ENCODE measurements at places on chromosomes 6 and 20. TPM values are rescaled to one million over a fixed set of nuclear protein-coding genes. Genes with fewer than 3 reads are reported as not detected.

- no peak for DNase-seq
These were observed 16.5 kb downstream of the GTF2H5 start for GRCh38 chr6:158184608-158185007.

DNA sequence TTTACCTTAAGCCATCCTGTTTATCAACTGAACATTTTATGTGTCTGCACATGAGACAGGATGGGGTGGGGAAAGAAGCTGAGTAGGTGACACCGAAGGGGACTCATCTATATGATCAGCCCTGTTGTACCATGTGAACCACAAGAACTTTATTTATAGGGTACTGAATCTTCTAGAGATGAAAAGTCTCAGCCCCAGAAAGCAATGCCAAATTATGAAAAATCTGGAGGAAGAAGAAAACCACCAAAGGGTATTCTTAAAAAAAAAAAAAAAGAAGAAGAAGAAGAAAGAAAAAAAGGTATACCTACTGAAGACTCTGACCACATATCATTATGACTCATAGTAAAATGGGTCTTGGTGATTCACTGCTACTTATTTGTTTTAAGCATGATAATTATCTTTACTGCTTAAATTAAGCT, 39.8 kb upstream of the HBS1L start:
- no peak for DNase-seq

DNA sequence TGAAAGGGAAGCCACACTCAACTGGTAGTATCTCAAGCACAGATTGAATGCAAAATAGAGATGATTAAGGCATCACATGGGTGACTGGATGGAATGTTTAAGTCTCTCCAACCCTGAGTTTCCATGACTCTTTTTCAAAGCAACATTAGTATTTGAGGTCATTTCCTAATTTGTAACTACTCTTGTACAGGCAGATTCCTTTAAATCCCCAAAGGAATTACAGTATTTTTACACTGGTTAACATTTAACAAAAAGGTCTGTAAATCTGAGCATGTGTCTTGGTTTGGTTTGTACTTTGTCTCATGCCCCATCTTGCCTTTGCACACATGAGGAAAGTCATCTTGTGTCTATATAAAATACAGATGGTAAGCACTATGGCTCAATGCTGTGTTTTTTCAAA, 15.1 kb downstream of the RMND1 start:
- no peak for DNase-seq

GRCh38 chr20:48923149-48923718, 1.7 kb downstream of the ARFGEF2 start:
- DNase-seq: no peak

- DNase-seq: no peak
These were observed 211.8 kb downstream of the CDKAL1 start for GRCh38 chr6:20746024-20746423.

DNA sequence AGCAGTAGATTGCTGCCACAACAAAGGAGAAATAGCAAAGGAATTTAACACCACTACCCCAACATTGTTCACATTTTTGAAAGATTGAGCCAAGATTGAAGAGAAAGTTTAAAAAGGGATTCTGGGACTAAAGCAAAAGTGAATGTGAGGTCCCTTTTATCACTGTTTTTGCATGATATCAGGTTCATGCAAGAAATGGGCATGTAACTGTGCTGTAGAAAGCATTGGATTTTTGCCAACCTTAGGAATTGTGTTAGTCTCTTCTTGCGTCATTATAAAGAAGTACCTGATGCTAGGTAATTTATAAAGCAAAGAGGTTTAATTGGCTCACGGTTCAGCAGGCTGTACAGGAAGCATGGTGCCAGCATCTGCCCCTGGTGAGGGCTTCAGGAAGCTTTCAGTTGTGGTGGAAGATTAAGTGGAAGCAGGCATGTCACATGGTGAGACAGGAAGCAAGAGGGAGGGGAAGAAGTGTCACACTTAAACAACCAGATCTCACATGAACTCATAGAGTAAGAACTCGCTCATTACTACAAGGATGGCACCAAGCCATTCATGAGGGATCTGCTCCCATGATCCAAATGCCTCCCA, 4.6 kb upstream of the GJB7 start:
- DNase-seq: no peak

DNA sequence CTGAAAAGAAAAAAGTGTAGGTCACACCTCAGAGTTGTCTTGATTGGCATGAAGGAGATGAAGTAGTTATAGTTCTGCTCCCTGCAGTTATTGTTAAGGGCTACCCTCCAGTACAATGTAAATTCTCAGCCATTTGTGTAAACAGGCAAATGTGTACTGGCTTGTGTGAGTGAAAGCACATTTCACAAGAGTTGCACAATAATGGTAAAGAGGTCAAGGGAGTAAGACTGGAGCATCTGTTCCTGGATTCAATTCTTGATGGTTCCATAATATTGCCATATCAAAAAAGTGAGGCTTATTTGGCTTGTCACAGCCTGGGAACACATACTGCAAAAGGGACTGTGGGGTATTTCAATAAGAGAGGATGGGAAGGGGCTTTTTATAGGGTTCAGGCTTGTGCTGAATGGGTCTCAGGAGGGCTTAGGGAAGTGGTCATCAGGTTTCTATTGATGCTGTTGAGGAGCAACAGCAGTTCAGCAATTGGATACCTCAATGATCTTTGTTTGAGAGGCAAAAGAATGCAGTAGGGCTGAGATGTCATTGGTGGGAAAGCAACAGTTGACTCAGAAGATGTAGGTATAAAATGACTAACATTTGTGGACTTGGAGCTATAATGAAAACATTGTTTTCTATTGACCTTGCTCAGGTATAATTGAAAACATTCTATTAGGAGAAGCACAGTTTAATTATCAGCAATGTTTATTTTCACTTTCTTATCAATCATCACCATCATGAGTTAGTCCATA, 402.6 kb downstream of the BCKDHB start:
- no peak for DNase-seq

DNA sequence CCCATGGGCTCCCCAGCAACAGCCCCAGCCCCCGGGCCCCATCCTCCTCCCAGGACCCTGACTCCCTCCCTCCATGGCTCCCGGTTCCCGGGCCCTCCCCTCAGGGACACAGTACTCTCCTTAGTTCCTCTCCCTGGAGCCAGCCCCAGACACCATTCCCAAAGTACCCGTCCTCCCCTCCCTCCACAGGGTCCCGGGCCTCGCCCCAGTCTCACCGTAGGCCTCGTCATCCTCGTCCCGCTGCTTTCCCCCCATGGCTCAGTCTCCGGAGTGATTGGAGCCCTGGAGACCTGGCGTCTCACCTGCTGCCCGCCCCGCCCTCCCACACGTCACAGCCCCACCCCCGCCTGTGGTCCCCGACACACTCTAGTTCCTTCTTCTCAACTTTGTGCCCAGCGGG, at the start of gene SLC44A4:
TSS of gene SLC44A4 (minus strand) at position 272 of the 400 bp plus-strand sequence. CDS start at position 255, 17 bp downstream.
- no peak for DNase-seq

DNA sequence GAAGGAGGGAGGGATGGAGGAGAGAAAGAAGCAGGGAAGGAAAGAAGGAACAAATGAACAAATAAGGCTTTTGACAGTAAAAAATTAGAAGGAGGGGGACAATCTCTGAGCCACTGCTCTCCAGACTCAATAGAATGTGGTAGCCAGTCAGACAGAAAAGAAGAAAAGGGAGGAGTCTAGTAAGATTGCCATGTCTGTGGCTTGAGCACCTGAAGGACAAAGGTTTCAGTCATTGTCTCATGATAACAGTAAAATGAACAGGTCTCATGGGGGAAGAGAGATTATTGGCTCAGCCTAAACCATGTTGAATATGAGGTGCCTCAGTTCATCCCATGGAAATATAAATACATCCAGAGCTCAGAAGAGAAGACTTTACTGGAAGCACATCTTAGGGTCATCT, 14.0 kb upstream of the LOC128125822 start:
- DNase-seq: no peak

DNA sequence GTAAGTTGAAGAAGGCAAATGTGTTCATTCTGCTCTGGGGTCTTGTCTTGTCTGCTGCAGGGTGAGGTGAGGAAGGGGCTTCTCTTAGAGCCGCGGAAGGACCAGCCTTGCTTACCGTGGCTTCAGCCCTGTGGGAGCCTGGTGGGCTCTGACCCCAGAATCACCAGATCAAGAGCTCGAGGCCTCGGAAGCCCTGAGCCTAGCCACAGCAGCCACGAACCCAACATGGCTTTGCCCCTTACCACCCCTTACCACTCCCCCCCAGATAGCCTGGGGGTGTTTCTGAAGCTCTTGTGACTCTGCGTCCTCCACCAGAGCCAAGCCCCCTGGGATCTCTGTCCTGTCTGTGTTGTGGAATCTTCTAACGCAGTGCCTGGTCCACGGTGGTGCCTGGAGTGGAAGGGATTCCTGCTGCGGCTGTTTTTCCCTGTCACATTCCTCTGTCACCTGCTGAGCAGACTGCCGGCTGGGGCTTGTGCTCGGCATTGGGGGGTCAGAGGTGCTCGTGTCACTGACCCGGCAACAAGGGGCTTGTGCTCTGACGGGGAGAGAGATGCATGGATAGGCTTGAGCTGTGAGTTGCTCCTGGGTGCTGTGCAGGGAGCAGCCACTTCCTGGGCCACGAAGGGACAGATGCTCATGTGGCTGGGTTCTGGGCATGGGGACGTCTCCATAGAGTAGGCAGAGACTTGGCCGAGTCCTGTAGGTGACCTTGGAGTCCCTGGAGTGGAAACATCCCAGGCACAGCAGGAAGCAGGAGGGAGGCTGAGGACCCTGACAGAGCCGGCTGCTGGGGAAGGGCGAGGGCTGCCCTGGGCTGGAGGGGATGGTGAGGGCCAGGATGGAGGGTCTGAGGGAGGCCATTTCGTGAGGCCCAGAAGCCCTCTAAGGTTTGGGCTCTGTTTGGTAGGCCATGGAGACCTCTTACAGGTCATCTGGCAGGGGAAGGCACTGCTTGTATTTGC, 316.0 kb downstream of the QKI start:
- no peak for DNase-seq

The GFOD1 gene
- not detected for total RNA-seq

The XKR7 gene
- 6.8 TPM for total RNA-seq

The RIPPLY2 gene
- total RNA-seq: not detected

The TIAM2 gene
- 8.4 TPM for total RNA-seq

The EFCAB8 gene
- total RNA-seq: not detected

The DOK5 gene
- 0.68 TPM for total RNA-seq

The GGTLC1 gene
- total RNA-seq: not detected

The TBX18 gene
- not detected for total RNA-seq

The NKAPL gene
- total RNA-seq: not detected

The TAGAP gene
- total RNA-seq: not detected
